ENCODE measurements at places on chromosomes 3 and 15. TPM values are rescaled to one million over a fixed set of nuclear protein-coding genes. Genes with fewer than 3 reads are reported as not detected.

LCTL gene
- total RNA-seq = not detected

KNG1 gene
- not detected for total RNA-seq

CD200R1 gene
- 0.06 TPM for total RNA-seq

SNRPA1 gene
- total RNA-seq = 123 TPM

POPDC2 gene
- 0.50 TPM for total RNA-seq

KLHL6 gene
- not detected for total RNA-seq

PARP16 gene
- total RNA-seq = 11.3 TPM

ADGRG7 gene
- not detected for total RNA-seq

GPR160 gene
- 1.7 TPM for total RNA-seq

FOXB1 gene
- total RNA-seq = not detected

DNAJA4 gene
- not detected for total RNA-seq

TOP2B gene
- total RNA-seq = 58.7 TPM
